OCI-M1 (cell line): ENCODE measurements at places on chromosomes 16 and 17.

DNA sequence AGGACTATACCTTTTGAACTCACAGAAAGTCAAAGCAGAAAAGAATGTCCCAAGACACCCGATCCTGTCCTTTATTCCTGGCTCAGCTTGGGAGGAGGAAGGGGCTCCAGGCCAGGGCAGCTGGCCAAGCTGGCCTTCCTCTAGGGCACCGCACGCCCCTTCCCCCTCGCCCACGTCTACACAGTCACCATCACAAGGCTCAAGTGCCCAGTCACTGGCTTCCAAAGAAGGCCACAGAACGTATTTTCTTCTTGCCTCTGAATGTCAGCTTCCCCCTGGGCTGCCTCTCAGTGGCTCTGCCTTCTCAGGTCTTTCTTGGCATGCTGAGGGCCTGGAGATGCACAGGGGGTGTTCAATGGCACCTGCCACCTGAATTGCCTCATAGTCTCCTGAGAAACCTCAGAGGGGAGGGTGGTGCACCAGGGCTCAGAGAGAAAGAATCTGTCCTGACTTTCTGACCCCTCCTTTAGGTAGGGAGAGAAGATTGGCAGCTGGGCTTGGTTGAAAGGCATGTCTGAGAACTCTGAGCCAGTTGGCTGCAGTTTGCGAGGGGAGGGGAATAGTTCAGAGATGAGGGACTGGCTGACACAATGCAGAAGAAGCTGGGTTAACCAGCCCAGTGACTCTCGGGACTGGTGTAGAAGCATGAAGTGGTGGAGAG, 2.1 kb downstream of the DHRS11 start:
- no peak for DNase-seq

- DNase-seq = no peak
Measured at GRCh38 chr16:68659412-68660358, 14.6 kb downstream of the CDH3 start.

DNA sequence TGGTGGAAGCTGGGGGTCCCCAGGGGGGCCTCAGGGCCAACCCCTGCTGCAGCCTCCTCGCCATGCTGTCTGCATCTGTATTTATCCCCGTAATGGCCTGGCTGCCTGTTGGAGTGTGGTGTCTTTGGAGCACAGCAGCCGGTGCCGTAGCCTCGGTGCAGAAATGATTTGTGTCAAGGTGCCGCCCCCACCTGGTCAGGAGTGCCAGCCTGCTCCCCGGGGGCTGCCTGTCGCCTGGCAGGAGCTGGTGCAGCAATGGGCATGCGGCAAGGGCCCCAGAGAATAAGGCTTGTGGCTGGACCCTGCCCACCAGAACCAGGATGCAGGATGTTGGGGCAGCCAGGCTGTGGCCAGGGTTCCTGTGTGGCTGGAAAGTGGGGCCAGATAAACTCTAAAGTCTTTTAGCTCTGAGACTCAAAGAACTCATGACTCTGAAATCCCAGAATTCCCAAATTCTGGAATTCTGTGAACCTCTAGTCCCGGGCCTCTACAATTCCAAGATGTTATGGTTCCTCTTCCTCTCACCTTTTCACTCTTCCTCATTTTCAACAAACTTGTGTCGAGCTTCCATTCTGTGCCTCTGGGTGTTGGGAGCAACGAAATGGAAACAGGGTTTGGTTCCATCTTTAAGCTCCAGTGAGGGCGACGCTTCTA, 5.9 kb downstream of the CPNE2 start:
- DNase-seq = no peak

GRCh38 chr17:46194393-46195216, 1.4 kb upstream of the KANSL1 start:
- peak; percentile 84 for DNase-seq

DNA sequence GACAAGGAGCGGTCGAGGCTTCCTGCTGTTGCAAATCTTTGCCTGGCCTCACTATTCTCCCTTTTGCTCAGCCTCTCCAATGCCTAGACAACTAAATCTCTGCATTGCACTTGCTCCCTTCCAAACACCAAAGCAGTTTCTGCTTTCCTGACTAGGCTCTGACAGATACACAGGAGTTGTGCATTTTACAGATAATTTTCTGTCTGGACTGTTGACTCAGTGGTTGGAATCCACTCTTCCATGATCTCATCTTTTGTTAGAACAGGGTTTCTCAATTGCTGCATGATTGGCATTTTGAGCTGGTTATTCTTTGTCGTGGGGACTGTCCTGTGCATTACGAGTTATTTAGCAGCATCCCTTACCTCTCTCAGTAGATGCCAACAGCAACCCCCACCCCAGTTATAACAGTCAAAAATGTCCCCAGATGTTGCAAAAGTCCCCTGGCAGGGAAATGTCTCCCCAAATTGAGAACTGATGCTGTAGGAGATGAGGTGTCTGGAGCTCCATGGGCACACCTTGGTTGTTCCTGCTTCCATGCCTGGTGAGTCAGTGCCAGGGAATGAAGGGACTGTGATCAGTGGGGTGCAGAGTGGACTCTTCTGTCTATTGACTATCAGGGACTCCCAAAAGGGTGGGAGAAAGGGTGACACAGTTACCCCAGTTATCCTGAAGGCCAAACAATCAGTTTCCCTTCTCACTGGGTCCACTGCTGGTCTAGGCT, 557.4 kb upstream of the PSMD7 start:
- DNase-seq = no peak

DNA sequence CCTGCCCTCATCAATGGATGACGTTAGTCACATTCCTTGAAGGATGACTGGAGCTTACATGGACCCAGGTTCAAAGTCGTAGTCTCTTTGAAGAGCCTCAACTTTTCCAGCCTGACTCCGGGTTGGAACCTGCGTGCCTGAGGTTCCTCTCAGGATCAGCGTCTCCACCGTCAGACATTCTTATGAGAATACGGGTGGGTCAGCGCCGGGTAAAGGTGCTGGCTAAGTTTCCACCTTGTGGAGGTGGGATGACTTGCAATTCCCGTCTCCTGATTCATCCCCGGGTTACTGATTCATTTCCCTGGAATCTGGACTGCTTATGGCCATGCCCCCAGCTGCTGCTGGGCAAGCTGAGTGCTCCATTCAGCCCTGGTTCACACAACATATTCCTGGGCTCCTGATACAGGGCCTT, 38.9 kb upstream of the CMIP start:
- no peak for DNase-seq

DNA sequence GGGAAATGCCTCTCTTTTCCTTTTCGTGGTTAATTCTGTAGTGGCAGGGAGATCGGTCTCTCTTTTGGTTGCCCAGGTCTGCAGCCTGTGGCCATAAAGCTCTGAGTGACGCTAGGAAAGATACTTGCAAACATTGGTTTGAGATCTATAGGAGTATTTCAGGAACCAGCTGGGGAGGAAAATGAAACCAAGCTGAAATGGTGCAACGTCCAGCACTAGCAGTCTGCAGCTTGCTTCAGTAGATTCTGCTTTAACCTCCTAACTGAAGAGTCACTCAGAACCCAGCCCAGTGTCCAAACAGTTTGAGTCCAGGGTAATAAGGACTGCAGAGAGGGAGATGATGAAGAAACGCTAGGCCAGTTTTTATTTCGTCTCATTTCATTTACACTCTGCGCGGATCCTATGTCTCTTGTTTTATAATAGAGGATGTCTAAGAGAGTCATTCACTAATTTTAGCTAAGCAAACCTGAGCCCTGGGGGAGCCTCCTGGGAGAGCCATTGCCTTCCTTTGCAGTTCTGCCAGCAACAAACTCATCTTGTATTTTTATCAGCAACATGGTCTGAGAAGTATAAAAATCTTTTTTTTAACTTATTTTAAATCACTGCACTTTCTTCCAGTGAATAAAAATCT, 12.0 kb downstream of the SP2 start:
- peak; percentile 30 for DNase-seq

DNA sequence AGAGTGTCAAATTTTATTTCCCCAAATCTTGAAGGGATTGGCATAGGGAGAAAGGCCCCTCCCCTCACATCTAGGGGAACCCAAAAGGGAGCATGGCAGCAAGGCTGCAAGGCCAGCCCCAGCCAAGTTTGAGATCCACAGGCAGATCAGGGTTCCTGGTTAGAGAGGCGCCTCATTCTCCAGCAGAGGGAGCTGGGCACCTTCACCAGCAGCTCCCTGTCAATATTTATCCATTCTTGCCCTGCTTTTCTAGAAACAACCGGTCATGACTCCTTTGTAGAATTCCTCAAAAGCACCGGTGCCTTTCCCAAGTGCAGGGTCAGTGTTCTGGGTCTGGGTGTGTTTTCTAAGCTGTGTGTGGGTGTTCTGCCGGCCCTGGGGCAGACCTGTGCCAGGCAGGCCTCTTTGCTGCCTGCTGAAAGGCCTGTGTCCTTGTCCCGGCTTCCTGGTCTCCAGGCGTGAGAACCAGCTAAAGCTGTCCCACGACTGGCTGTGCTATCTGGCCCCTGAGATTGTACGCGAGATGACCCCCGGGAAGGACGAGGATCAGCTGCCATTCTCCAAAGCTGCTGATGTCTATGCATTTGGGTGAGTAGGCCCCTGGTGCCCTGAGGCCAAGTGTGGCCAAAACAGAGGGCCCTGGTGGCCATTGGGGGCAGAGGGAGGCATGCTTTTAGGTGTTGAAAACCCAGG, 21.2 kb upstream of the LGALS9 start:
- DNase-seq = peak; percentile 36

- no peak for DNase-seq
Measured at GRCh38 chr17:43445009-43445589, 38.7 kb upstream of the DHX8 start.

DNA sequence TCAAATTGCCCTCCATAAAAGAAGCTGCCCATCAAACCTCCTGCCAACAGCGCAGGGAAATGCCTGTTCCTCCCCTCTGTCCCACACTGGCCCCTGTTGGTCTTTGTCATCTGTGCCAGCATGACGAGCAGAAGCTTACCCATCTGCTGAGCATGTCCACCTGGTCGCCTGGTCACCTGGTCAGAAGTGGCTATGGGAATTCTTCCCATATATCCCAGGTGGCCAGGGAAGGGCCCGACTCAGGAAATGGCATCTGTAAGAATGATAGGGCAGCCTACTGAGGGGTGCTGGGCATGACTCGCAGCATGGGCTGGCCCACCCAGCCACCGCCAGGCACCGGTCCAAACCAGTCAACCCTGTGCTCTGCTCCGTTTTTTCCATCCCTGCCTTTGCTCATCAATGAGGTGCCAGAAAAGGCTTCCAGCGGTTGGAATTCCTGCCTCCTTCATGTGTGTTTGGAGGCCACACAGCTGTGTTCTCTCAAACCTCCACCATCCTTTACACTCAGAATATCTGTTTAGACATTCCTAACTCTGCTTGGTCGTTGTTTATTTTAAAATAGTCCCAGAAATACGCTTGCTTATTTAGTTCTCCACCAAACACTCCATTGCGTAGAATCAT, 145.2 kb downstream of the CLEC16A start:
- no peak for DNase-seq

- DNase-seq = no peak
Measured at GRCh38 chr16:2811703-2812471, 5.2 kb upstream of the PRSS21 start.

DNA sequence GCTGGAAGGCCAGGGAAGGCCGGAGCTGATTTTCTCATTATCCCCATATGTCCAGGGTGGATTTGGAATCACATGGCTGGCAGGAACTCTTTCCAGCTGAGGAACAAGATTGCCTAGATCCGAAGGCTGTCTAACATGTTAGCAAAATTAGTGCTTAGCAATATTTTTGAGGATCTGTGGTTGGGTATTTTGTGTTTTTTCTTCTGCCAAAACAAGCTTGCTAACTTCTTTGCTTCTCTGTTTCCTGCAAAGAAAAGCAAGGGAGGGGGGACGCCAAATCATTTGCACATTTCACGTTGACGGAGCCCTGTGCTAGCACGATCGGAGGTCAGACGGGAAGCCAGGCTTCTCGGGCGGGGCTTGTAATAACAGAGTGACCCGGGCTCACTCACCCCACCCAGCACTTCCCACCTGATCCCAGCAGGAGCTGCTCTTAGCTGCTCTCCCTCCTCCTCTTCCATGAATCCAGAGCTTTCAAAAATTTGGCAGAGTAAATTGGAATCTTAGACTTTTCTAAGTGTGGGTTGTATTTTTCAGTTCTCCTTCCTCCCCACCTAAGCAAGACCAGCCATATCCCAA, 33.3 kb upstream of the FOXF1 start:
- DNase-seq = no peak

DNA sequence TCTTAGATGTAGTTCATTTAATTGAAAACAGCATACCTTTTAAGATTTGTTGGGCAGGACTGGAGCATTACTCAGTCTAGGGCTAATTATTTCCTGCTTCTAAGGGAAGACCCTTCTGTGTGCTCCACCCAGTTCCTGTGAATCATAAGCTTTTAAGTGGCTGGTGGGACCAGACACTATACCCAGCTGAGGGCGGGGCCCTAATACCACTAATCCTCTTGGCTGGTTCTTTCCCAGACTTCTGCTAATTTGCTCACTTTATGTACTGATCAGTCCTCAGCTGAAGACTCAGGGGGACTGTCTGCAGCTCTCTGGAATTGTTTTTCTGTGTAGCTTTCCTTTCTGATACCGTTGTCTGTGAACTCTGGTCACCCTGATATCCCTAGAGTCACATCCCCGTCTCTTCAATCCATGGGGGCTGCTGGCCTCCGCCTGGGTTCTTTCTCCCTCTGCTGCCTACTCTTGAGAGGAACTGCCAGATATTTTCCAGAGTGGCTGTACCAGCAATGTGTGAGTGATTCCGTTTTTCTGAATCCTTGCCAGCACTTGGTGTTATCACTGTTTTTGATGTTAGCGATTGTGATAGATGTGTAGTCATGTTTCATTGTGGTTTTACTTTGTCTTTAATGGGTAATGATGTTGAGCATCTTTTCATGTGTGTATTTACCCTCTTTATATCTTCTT, 35.1 kb downstream of the MFSD11 start:
- DNase-seq = peak; percentile 63
